Esophagus muscularis mucosa (tissue), 4 donors: ENCODE measurements at places on chromosomes 6 and 20. TPM values are rescaled to one million over a fixed set of nuclear protein-coding genes. Genes with fewer than 3 reads are reported as not detected.

The PDSS2 gene
- total RNA-seq, result 8.8 TPM

The DEFB112 gene
- total RNA-seq, result not detected

DNA sequence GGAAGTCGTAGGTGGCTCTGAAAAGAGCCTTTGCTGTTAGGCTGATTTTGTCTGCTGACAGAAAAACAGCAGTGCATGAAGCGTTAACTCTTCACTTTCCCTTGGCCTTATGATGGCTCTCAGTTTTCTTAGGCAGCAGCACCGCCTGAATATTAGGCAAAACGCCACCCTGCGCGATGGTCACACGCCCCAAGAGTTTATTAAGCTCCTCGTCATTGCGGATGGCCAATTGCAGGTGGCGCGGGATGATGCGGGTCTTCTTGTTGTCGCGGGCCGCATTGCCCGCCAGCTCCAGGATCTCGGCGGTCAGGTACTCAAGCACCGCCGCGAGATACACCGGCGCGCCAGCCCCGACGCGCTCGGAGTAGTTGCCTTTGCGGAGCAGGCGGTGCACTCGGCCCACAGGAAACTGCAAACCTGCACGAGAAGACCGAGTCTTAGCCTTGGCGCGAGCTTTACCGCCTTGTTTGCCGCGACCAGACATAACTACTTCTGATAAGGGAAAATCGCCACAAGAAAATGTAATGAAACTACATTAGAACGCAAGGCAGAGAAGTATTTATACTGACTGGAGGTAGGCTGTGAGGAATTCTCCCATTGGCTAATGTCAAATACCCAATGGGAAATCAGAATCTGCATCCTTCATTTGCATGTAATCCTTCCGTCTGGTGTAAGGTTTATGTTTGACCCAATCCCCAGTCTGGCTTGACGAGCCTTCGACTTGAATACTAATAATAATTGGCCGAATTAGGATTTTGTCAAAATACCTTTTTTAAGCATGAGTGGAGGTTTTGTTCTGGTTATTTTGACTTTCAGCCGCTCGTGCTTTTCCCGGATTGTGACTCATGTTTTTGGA is 53.9 kb upstream of the HFE start:
- DNase-seq, result no peak

DNA sequence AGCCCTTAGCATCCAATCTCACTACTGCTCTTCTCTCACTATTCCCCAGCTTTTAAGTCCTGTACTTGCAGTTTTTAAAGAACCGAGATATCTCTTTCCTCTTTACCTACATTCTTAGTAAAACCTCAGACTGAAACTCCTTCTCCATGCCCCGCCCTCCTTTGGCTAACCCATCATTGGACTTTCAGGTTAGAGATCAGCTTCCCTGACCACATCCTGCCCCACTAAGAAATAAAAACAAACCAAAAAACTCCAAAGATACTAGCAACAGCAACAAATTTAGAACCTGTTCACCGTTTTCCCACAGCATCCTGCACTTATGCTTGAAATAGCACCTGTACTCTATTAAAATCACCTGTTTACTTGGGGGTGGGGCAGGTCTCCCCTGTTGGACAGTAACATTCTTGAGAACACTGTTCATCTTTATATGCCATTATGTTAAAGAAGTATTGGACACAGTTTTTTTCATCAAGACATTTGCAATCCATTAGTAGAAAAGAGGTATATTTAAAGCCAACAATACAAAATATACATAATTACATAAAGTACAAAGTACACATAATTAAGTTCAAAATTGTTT is 16.3 kb upstream of the SMAP1 start:
- no peak for DNase-seq

- DNase-seq, result no peak
These were observed 506 bp downstream of the RGS17 start for GRCh38 chr6:153130515-153131036.

DNA sequence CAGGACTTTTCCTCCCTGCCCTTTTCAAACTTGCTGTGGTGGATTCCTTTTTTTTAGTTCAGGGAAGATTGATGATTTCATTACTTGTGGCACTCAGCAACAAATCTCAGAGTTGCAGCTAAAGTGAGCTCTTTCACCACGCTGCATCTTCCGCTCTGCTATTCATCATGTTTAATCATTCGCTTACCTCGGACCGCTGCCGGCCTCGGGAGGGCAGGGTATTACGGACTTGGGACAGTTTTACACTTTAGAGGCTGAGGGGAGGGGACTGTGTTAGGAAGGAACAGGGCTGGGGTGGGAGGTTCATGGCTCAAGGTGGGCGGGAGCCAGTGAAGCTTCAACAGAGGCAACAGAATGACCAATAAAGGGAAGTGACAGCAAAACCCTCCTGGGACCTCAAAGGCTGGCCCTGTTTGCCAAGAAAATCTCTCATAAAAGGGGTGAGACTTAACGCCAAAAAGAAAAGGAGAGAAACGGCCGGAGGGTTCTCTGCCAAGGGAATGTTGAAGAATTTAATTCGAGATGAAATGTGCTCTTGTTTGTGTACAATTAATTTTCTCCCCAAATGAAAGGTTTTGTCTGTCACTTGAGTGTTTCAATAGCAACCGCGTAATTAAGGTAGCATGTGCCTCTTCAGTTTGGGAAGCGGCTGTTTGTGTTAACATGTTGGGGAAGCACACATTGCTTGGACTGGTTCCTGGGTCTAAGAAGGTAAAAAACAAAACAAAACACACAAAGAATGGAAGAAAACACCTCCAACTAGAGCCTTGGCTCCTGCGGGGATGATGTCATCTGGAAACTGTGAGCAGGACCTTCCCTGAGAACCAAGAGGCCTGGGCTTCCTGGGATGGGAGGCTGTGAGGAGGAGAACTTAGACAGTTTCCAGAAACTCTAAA is 72.5 kb upstream of the SULF2 start:
- no peak for DNase-seq

The PAX1 gene
- total RNA-seq, result not detected

DNA sequence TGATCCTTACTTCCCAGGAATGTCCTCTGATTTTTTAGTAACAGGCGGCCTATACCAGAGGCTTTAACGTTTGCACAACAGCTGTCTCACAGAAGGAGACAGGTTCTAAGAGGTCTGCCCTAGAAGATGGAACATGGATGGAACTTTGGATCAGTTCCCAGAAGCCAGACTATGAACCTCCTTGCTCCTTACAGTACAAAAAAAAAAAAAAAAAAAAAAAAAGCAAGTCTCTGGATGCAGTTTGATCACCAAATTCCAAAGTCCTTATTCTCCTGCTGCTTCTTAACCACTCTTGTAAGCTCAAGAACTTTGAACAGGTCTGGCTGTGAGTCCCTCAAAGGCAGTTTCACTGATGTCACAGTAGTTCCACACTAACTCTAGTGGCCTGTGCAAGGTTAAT is 2.0 kb upstream of the TRMT11 start:
- no peak for DNase-seq

The FERMT1 gene
- 0.34 TPM for total RNA-seq

DNA sequence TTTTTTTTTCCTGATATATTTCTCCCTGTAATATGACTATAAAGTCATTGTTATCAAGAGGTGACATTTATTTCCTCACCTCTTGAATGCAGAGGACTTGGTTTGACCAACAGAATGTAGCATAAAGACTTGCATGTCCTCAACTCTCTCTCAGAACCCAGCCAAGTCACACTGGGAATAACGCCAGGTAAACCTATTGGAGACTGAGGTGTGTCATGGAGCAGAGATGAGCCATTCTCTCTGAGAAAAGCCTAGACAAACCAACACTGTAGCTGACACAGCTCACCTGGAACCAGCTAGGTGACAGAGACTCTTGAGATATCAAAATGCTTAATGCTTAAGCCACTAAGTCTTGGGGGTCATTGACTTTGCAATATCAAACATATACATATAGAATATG is 533.6 kb downstream of the HAO1 start:
- DNase-seq, result no peak

DNA sequence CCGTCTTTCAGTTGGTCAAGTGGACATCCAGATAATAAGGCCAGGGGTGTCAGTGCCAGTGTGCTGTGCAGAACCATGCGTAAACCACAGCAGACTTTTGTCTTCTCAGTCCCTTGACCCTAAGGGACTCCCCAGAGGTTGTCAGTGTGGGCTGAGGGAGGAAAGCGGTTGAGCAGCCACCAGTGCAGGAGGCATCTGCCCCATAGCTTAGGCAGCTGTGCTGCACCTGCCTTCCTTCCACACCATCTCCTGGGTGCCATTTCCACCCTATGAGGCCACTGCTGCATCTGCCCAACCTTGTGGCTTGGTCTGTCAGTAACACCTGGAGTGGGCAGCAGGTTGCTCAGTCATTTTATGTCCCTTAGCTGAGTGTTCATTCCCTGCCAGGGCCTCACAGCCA is 26.0 kb downstream of the PRPF6 start:
- DNase-seq, result no peak

DNA sequence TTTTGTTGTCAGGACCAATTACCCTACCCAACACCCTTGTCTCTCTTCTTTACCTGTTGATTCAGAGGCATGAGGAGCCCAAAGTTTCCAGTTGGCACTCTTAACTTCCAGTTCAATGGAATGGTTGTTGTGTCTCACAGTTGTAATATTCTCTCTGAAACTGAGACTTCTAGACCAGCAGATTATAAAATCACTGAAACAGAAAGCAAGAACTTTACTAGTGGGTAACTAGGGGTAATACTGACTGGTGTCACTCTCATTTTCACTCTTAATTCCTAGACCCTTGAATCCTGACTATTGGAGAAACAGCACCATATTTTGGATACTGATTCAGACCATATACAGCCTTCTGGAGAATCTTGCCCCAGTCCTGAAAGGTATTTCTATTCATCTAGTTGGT is 140.2 kb upstream of the MMS22L start:
- no peak for DNase-seq

The OLIG3 gene
- not detected for total RNA-seq

DNA sequence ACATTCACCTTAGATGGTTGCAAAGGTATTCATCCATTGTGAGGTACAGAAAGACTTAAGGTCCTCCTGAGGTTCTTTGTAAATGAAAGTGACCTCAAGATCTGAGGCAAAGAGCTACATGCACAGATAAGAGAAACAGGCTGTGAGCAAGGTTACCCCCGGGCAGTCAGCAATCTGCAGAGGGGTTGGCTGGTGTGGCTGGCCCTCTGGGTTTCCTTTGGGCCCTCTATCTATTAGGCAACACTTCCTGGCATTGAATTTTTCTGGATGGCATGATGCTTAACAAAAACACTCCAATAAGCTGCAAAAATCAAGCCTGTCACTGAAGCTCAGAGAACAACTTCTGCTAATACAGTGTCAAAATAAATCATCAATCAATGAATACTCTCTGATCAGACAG is 48.9 kb upstream of the RALGAPA2 start:
- DNase-seq, result no peak

The TMEM14C gene
- 140 TPM for total RNA-seq

The PRR18 gene
- 0.23 TPM for total RNA-seq

DNA sequence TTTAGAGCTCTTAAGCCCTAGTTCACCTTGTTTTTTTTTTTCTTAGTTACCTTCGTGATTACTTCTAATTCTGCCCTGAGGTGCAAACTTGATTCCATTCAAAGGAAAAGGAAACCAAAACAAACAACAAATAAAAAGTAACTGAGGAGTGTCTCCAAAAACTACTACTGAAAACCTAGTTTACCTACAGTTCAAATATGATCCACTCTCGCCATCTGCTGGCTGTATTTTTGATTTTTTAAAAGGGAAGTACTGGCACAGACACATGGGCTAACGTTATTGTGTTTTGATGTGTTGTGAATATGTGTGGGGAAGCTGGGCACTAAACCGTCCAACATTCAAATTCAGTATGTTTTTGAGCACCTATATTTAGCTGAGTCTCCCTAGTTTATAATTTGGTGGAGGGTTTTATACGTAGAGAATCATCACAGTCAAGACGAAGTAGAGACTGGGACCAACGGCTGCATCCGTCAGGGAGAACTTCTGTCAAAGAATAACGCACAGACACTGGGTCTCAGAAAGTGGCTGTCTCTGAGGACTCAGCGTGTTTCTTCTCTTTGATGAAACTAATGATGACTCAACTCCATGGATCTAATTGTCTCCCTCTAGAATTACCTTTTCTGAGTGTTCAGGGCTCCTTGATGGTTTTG is 373.5 kb upstream of the BTBD3 start:
- no peak for DNase-seq

DNA sequence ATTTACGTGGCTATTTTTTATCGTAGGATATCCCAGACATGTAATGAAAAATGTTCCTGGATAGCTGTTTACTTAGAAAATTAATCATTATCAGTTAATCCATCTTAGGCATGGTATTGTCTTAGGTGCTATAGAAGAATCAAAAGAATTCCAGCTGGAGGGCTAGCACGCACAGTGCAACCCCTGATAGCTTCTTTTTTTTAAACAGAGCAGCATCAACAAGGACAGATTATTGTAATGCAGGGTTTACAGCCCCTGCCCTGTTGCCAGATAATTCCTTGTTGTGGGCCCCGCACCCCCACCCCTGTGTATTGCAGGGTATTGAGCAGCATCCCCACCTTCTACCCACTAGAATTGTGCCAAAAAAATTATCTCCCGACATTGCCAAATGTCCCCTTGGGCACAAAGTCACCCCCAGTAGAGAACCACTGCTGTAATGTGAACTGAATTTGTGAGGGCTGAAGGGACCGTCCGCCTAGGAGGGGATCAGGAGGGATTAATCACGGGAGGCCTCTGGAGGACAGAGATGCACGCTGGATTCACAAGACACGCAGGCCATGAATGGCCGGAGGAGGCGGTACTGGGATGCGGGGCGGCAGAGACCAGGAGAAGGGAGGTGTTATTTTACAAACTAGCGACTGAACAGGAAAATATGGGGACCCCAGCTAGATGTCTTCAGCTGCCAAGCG is 174.6 kb downstream of the ZDHHC14 start:
- DNase-seq, result no peak

DNA sequence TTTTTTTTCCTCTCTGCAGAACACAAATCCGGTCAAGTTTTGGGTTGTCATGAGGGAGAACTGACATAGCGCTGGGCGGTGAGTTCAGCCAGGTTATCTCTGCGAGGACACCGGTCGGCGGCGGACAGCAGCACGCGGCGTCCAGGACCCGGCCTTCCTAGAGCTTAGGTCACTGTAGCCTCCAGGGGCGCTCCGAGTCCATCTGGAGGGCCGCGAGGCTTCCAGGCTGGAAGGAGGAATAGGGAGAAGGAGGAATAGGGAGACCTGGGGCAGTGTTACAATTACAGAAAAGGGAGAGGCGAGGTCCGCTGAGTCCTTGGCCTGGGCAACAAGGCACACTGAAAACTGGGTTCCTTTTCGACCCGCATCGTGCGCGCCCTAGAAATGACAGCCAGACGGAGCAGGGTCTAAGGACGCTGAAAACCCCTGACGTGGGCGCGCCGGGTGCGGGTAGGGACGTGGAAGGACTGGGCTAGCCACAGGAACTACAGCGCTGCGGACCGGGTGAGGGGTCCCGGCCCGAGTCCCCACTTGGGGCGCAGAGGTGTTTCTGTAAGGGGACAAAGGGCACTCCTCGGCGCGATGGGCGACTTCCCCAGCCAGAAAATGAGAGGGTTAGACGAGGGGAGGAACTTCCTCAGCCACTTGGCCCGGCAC is 536 bp upstream of the FNDC1 start:
- DNase-seq, result no peak

GRCh38 chr6:16493802-16494201 is 255.4 kb downstream of the GMPR start:
- no peak for DNase-seq

DNA sequence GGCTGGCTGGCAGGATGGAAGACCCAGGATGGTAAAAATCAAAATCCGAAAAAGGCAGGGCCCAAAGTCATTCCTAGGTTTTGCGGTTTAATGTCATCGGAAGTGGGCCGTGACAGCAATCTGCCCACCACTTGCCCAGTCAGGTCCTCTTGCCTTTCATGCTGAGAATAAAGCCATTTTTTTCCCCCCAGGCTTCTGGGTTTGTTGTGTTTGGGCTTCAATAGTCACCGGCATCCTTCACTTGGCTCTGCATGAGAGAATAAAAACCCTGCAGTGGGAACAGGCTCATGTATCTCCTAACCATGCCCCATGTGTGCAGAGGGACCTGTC is 56.1 kb downstream of the MEP1A start:
- DNase-seq, result no peak
